ENCODE measurements at places on chromosomes 5 and 9. TPM values are rescaled to one million over a fixed set of nuclear protein-coding genes. Genes with fewer than 3 reads are reported as not detected.
A peak's percentile ranks its signal among the peaks of the same experiment; 100 is the strongest.

- DNase-seq: no peak
These were observed 555.0 kb downstream of the PRR16 start for GRCh38 chr5:121019106-121019505.

- DNase-seq: peak; percentile 97
These were observed 79.6 kb downstream of the ADAMTS2 start for GRCh38 chr5:179265514-179266290.

DNA sequence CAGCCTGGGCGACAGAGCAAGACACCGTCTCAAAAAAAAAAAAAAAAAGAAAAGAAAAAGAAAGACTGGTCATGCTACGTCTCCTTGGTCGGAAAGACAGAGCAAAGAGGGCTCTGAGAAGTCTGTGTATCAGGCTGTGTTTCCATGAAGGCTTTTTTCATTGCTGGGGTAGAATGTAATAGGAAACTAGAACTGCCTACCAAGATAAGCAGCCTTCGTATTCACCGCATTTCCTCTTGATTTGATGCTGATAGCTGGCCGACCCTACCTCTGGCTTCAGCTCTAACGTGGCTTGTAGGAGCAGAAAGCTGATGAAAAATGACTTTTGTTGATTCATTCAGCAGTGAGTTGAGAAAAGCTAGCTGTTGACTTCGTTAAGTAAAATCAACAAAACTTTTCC lies 17.4 kb downstream of the SLC1A3 start:
- DNase-seq: no peak

- peak; percentile 92 for DNase-seq
These were observed at the start of gene APBA1 for GRCh38 chr9:69671879-69672595. Gene APBA1, minus strand, starts transcription at chr9:69672371.

Gene CERCAM
- 12.3 TPM for polyA plus RNA-seq

Gene TRAF2
- polyA plus RNA-seq: 6.7 TPM

Gene TNC
- polyA plus RNA-seq: 2.5 TPM

All from right cardiac atrium (tissue), 5 donors.